Mesothelial cell of epicardium (in vitro differentiated cells): ENCODE measurements at places on chromosomes 1 and 21.

DNA sequence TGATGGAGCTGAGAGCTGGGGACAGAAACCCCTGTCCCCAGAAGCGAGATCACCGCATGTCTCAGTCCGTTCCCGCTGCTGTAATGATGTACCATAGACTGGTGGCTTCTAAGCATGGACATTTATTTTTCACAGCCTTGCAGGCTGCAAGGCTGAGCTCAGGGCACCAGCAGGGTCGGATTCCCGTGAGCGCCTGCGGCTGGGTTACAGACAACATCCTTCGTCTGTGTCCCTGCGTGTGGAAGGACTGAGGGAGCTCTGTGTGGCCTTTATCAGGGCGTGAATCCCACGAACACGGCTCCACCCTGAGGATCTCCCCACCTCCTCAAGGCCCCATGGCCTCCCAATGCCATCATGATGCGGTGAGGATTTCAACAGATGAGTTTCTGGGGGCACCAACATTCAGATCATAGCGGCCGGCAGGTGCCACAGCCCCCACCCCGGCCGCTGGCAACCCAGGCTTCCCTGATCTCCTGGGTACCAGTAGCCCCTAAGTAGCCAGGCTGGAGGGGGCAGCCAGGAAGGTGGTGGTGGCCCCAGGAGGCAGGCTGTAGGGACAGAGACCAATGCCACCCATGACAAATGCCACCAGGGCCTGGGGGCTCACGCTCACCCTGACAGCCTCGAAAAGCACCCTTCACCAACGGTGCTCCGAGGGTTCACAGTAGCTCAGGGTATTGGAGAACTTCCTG, 104.4 kb downstream of the CRYAA start:
- H3K4me3 ChIP-seq, result no peak overlapping the region
- no peaks in the 10 kb centered on the region for H3K36me3 ChIP-seq
- peaks cover 9% of the 10 kb centered on the region for H3K4me1 ChIP-seq
- peaks cover 2% of the 10 kb centered on the region for H3K27me3 ChIP-seq

DNA sequence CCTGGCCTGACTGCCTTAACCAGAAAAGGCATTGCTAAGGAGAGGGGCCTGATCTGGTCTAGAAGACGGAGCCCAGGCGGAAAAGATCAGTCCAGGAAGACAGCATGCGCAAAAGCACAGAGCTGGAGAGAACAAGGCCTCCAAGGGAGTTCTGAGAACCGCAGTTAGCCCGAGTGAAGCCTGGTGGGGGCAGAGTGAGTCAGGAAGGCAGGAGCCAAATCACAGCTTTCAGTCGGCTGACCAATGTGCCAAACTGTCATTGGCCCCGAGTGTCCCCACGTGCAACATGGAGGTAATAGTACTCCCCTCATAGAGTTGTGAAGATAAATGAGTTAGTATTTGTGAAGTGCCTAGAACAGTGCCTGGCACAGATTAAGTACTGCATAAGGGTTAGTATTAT, 1.2 kb upstream of the TSPAN2 start:
- H3K4me1 ChIP-seq, result peaks cover 25% of the 10 kb centered on the region
- no peak for DNase-seq
- peak overlapping the region; percentile 81 for H3K4me3 ChIP-seq
- H3K27ac ChIP-seq, result peak overlapping the region; percentile 5
- H3K27me3 ChIP-seq, result peaks cover 30% of the 10 kb centered on the region

GRCh38 chr1:30977105-30977504, 68.5 kb upstream of the SDC3 start:
- no peak for DNase-seq
- H3K27me3 ChIP-seq, result no peaks in the 10 kb centered on the region
- peaks cover 25% of the 10 kb centered on the region for H3K4me1 ChIP-seq
- no peak overlapping the region for H3K4me3 ChIP-seq
- peaks cover 42% of the 10 kb centered on the region for H3K36me3 ChIP-seq

DNA sequence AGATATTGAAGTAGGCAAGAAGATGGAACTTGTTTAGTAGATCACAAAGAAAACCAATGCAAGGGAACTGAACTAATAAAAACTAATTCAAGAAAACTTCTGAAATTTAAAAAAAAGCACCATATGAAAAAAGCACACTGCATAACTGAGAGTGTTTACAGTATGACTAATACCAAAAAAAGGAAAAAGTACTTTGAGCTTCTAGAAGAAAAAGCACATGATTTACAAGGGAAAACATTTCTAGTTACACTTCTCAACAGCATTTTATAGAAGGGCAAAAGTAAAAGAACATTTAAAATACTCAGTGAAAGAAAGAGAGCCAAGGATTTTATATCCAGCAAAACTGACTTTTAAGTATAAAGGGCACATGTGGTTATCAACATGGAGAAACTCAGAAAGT, 233.6 kb downstream of the RPS6KC1 start:
- H3K36me3 ChIP-seq, result peaks cover 2% of the 10 kb centered on the region
- peaks cover 6% of the 10 kb centered on the region for H3K4me1 ChIP-seq
- H3K4me3 ChIP-seq, result no peak overlapping the region
- H3K27ac ChIP-seq, result no peak overlapping the region
- no peak for DNase-seq

DNA sequence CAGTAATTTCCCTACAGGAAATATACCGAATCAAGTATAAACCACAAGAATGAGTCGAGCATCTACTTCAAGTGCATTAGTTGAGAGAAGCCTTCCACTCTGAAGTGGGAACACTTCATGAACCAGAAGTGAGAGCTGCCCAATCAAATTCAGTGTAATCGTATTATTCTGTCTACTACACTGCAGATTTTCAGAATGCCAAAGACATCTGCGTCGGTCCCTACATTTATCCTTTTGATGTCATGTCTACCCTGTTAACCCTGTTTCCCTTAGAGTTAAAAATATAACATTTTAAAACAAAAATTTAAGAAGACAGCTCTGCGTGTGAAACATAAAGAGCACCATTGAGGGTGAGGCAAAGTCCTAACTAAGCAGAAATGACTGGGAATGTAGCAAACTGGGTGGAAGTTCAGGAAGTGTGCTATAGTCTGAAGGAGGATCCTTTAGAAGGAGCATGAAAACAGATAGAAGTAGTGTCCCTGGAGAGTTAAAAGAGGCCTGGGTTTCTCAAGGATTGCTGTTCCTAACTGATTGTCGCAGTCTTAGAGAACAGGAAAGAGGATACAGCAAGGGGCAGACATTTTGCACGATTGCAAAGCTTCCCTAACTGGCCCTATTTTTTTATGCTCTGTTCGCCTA, 291.2 kb downstream of the PTPRC start:
- peaks cover 3% of the 10 kb centered on the region for H3K36me3 ChIP-seq
- H3K27ac ChIP-seq, result peak overlapping the region; percentile 73
- no peak for DNase-seq
- H3K4me3 ChIP-seq, result peak overlapping the region; percentile 34
- H3K27me3 ChIP-seq, result no peaks in the 10 kb centered on the region
- H3K4me1 ChIP-seq, result peaks cover 42% of the 10 kb centered on the region

DNA sequence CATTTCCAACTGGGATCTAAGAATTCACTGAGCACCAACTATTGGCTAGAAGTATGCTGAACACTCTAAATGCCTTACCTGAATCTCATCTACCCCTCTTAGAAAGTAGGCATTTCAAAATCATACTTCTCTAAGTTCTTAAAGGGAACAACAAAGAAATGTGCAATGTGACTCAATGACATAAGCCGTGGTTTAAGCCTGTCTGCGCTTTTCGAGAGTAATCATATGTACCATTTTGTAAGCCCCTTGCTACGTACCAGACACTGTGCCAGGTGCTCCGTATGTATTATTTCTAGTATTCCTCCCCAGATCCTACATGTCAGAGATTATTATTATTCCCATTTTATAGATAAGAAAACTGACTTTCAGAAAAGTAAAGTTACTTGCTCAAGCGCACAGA, 454.2 kb downstream of the SETD4 start:
- H3K27me3 ChIP-seq, result peaks cover 12% of the 10 kb centered on the region
- H3K4me1 ChIP-seq, result no peaks in the 10 kb centered on the region
- no peaks in the 10 kb centered on the region for H3K36me3 ChIP-seq
- H3K27ac ChIP-seq, result no peak overlapping the region
- no peak for DNase-seq

GRCh38 chr1:109716121-109716520, 4.1 kb downstream of the GSTM5 start:
- no peaks in the 10 kb centered on the region for H3K27me3 ChIP-seq
- no peak overlapping the region for H3K27ac ChIP-seq
- H3K36me3 ChIP-seq, result no peaks in the 10 kb centered on the region
- H3K4me1 ChIP-seq, result peaks cover 10% of the 10 kb centered on the region

GRCh38 chr1:240462766-240463395, 149.1 kb downstream of the GREM2 start:
- peaks cover 24% of the 10 kb centered on the region for H3K4me1 ChIP-seq
- H3K36me3 ChIP-seq, result no peaks in the 10 kb centered on the region
- DNase-seq, result no peak
- H3K4me3 ChIP-seq, result no peak overlapping the region
- no peak overlapping the region for H3K27ac ChIP-seq
- no peaks in the 10 kb centered on the region for H3K27me3 ChIP-seq

- H3K27me3 ChIP-seq, result no peaks in the 10 kb centered on the region
- H3K36me3 ChIP-seq, result no peaks in the 10 kb centered on the region
- peak overlapping the region; percentile 54 for H3K27ac ChIP-seq
- DNase-seq, result no peak
These were observed 16.2 kb downstream of the TTC39A start for GRCh38 chr1:51313961-51314777.

DNA sequence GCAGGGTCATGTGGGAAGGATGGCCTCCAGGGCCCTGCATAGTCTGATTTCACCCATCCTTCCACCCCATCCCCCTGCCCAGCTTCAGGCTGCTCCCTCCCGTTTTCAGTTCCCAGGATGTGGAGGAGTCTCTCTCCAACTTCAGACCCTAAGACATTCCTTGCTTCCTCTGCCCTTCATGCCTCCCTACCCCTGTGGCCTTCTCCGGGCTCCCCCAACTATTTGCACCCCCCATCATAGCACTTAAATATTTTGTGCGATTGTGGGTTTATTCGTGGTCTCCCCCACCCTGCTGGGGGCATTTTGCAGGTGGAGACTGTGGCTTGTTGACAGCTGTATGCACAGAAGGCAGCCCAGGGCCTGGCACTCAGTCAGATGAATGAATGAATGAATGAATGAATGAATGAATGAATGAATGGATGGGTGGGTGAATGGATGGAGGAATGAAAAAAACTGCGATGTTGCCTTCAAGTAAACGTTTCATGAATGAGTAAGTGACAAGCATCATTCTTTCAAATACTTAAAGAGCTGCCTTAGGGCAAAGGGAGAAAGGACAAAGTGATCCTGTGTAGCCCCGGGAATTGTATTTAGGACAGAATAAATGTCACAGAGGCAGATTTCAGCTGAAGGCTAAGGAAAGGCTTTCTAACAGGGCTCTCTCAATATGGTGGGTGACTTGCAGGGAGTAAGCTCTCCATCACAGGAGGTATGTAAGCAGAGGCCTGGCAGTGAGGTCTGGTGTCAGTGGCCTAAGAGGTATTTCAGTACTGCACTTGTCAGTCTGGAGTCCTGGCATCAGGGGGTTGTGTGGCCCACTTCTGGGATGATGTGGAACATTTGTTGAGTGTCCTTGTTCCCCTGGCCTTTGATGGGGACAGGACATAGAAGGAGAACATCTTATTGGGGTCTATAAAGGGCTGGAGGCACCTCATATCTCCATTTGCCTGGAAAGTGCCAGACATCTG, 156.4 kb downstream of the PTPRU start:
- H3K27me3 ChIP-seq, result peaks cover 8% of the 10 kb centered on the region
- H3K36me3 ChIP-seq, result no peaks in the 10 kb centered on the region
- H3K27ac ChIP-seq, result no peak overlapping the region

DNA sequence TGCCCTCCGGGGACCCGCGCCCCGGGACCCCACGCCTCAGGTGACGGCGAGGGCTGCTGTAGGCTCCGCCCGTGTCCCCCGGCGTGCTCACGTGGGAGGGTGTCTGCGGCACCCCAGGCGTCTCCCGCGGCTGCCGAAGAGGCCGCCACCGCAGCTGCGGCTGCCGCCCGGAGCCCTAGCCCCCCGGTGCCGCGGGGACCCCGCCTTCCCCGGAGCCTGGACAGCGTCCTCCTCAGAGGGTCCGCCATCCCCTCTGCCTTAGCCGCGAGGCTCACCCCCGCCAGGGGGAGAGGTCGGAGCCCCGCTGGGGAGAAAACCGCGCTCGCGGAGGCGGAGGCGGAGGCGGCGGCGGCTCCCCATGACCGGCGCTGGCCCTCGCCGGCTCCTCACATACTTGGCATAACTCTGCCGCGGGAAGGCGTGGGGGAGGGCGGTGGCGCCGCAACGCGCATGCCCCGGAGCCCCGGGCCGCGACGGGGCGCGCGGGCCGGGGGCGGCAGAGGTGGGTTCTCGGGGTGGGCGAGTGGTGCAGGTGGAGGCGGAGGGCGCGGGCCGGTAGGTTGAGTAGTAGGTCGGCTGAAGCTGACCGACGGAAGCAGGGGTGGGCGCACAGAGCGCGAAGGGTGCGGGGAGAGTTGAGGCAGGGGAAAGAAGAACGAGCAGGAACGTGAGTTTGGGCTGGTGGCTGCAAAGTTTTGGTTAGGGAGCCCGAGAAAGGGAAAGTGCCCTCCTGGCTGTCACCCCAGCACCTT, 700 bp upstream of the SYDE2 start:
- H3K36me3 ChIP-seq, result peaks cover 2% of the 10 kb centered on the region
- peak overlapping the region; percentile 99 for H3K27ac ChIP-seq
- H3K4me3 ChIP-seq, result peak overlapping the region; percentile 89
- no peaks in the 10 kb centered on the region for H3K27me3 ChIP-seq

- H3K27me3 ChIP-seq, result no peaks in the 10 kb centered on the region
- no peak for DNase-seq
- no peaks in the 10 kb centered on the region for H3K36me3 ChIP-seq
- H3K4me3 ChIP-seq, result no peak overlapping the region
- H3K27ac ChIP-seq, result no peak overlapping the region
These were observed 99.6 kb downstream of the CRB1 start for GRCh38 chr1:197367627-197368026.

GRCh38 chr1:33624991-33625870, 152.8 kb downstream of the ZSCAN20 start:
- peaks cover 62% of the 10 kb centered on the region for H3K27me3 ChIP-seq
- no peak overlapping the region for H3K4me3 ChIP-seq
- peaks cover 1% of the 10 kb centered on the region for H3K4me1 ChIP-seq

DNA sequence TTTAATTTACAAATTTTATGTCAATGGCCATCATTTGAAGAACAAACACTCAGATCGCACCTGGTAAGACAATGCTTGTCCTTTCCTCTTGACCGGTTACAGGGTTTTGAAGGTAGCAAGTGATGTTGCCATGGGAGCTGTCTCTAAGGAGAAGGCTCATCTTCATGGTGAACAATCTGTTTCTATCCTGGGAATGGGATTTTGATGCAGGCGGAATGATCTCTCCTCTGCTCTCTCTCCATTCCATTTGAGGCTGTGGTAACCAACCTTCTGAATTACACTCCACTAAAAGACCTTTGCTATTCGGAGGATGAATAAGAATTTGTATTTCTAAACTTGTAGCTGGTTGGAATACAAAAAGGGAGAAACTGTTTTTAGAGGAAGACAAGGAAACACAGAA, 57.9 kb upstream of the SLC5A9 start:
- no peaks in the 10 kb centered on the region for H3K4me1 ChIP-seq
- H3K27me3 ChIP-seq, result peaks cover 24% of the 10 kb centered on the region
- no peak overlapping the region for H3K4me3 ChIP-seq
- H3K36me3 ChIP-seq, result no peaks in the 10 kb centered on the region

GRCh38 chr1:86175756-86176155, 19.2 kb upstream of the COL24A1 start:
- peaks cover 40% of the 10 kb centered on the region for H3K27me3 ChIP-seq
- no peak overlapping the region for H3K27ac ChIP-seq
- H3K4me3 ChIP-seq, result no peak overlapping the region
- no peaks in the 10 kb centered on the region for H3K36me3 ChIP-seq
- DNase-seq, result no peak

GRCh38 chr1:22584001-22584562, 20.8 kb downstream of the EPHA8 start:
- no peaks in the 10 kb centered on the region for H3K4me1 ChIP-seq
- no peak overlapping the region for H3K4me3 ChIP-seq
- no peaks in the 10 kb centered on the region for H3K36me3 ChIP-seq
- DNase-seq, result no peak

- H3K36me3 ChIP-seq, result no peaks in the 10 kb centered on the region
- H3K4me3 ChIP-seq, result no peak overlapping the region
- DNase-seq, result no peak
- H3K4me1 ChIP-seq, result peaks cover 23% of the 10 kb centered on the region
- no peaks in the 10 kb centered on the region for H3K27me3 ChIP-seq
These were observed 8.0 kb upstream of the TMEM61 start for GRCh38 chr1:54972436-54972835.
